ENCODE measurements at places on chromosomes 3 and 15.

DNA sequence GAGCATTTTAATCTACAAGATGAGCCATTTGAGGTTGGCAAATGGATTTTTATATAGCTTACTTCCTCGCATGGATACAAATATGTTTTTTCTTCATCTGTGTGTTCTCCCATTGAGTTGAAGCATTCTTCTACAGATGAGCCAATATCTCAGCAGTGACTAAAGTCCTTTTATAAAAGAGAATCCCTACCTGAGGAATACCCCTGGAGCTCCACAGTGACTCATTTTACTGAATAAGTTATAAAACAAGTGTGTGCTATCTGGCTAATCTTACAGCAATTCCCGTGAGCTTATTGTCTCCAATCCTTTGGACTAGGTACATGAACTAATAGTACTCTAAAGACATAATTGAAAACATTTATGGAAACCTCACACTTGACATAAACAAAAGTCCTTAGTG is 354.2 kb upstream of the BCHE start:
- DNase-seq: no peak

- no peak for DNase-seq
These were observed 67.3 kb upstream of the TRIM42 start for GRCh38 chr3:140610544-140610943.

DNA sequence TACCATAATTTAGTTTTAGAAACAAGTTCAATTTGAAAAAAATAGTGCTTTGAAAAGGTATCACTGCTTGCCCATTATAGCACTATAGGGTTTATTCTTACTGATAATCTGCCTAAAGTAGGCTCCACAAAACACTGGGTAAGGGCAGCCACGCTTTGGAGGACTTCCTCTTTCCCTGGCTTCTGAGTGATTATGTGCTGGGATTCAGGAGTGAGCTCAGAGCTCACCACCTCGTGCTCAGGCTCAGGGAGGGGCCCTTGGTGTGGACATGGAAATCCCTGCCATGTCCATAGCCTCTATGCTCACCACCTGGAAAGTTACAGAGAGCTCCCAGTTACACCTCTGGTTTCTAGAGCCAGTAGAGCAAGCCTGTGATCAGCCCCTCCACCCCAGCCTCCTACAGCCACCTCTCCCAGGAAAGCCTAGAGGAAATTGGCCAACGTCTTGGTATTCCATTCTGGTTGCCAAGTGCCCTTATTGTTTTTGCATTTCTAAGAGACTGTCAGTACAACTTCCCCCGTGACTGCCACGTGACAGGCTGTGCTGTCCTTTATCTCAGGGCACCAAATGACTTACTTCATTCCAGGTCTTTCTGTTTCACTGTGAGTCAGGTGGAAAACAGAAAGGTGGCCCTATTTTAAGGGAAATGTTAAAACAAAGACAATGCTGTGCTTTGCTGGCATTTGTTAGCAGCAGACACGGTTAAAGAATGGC is 316.0 kb downstream of the RORA start:
- DNase-seq: no peak

DNA sequence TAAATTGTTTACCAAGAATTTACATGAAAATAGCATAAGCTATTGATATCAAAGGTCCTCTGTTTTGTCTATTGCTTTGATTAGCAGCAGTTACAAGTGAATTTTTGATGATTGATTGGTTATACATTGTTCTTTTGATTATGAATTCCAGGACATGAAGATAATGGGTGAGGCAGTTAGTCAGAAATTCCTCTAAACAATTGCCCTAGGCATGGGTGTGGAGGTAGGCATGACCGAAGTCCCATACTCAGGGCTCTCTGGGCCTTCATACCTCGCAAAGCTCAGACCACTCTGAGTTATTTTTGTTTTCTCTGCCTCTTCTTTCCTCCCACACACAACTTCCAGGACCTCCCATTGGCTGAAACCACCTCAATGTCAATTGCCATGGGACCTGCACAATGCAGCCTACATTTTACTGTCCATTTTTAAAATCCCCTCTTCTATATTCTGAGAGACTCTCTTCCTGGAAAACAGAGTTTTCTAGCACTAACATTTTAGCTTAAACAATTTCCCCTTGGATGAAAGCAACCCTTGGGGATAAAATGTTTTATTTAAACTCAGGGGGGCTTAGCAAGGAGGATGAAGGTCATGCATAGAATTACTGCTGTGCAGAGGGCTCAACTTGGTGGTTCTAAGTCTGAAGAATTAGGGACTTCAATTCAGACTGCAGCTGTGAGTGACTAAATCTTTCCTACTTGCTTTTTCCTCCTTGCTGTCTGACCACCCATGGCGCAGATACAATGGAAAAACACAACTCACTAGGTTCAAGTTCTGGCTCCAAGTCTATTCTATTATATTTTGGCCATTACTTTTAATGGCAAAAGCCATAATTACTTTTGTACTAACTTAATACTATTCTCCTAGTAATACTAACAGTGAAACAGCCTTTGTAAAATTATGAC is 594.8 kb downstream of the NTRK3 start:
- no peak for DNase-seq

DNA sequence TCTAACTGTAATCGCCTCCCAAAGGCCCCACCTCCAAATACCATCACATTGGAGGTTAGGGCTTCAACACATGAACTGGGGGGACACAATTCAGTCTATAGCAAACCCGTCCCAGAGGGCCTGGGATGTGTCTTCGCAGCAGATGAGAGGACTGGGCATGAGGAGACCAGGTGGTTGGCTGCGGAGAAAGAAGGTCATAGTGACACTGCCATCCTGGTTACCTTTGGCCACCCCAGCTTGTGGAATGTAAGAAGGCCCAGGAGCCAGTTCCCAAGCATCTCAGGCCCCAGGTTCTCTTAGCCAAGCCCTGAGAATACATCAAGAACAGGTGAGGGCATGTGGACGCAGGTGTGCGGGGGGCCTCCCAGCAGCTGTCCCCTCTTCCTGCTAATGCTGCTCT is 6.4 kb upstream of the RARRES1 start:
- DNase-seq: no peak

- DNase-seq: no peak
These were observed 75.8 kb downstream of the CPN2 start for GRCh38 chr3:194275291-194275690.

DNA sequence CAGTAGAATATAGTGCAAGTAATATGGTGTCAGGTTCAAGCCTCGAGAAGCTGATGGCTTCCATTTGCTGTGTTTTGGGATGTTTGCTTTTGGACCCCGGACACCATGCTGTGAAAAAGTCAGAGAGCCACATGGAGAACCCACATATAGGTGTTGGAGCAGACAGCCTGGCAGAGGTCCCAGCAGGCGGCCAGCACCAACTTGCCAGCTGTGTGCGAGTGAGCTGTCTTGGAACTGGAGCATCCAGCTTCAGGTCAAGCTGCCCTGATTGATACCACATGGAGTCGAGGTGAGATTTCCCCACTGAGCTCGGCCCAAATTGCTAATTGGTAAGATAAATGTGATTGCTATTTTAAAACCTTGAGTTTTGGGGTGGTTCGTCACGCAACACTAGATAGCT is 185.7 kb upstream of the TBL1XR1 start:
- no peak for DNase-seq

DNA sequence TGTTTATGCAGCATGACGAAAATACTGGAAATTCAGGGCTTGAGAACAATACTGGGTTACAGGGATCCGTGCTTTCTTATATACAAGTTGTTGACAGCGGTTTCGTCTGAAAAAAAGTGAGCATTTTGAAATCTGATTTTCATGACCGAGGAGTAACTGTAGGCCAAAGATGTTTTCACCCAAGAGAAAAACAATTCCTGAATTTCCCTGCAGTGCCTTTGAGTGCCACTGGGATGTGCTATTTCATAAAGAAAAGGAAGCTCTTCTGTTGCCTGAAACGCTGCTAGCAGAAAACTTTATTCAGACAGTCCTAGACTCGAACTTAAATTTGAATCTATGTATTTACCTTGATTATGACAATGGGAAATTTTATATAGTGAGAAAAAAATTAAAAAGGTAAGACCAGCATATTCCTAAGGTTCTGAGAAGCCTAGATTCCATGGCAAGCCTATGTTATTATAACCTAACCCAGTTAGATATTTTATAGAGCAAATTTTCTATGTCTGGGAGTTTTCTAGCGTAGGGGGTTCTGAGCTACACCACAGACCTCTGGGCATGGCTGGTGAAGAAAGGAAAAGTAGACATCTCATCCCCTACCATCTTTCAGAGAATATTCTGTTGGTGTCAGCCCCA is 30.2 kb downstream of the KCNAB1 start:
- DNase-seq: no peak

DNA sequence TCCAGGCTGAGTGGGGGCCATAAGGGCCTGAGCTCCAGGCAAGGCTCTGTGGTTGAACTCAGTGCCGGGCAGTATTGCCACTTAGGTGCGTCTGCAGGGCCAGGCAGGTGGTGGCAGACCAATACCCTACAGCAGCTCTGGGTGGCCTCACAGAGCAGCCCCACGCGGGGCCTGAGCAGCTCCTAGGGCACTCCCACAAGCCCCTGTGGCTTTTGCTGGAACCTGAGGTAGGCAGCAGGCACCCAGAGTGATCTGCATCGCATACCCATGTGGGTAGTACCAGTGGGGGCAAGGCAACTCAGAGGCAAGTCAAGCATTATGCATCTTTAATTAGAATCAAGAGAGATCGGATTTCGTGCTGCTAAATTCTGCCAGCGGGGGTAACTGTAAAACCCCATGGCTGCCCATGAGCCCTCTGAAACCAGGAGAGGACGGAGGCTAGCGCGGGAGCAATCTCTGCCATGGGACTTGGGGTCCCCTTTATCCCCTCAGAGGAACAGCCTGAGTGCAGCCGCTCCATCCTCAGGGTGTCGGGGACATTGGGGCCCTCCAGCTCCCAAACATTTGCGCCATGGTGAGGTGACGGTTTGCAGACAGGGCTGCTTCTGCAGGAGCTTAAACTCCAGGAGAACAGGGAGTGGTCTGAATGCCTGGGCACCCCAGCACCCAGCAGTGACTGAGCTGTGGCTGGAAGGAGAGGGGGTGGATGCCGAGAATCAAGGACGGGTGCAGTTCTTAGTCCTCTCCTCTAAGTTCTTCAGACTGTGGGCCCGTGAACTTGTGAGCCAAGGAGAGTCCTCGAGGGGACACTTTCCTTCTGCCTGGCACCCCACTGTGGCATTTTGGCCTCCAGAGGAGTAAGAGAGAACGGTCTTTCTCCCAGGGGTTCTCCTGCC is 62.4 kb upstream of the PCSK6 start:
- no peak for DNase-seq

DNA sequence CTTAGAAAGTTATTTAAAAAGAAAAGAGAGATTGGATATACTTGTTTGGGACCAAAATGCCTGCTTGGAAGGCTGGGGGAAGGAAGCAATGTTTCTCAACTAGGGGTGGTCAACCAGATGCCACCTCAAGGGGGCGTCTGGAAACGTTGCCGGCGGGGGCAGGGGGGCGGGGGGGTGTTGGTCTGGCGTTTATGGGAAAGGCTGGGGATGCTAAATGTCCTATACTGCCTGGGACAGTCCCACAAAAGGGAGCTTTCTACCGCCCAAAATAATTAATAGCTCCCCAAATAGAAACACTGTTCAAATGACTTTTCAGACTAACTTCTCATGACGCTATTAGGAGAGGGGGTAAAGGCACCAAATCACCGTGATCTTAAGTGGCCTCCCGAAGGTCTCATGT is 2.2 kb downstream of the POLG start:
- no peak for DNase-seq

DNA sequence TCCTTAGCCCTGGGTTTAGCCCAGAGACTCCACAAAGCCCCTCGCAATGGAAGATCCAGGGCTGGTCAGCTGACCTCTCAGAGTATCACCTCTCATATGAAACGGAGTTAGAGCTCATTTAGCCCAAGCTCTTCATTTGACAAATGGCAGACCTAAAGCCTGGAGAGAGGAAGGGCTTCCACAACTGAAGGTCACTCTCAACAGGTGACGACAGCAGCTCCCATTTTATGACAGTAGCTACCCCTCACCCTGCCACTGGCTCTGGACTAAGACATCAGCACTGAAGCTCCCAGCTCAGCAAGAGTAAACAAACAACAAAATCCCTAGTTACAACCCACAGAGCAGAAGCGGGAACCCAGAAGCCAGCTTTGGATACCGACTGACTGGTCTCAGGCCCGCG is 33.7 kb downstream of the TLE3 start:
- DNase-seq: no peak

GRCh38 chr15:82875411-82876003 is 66.1 kb downstream of the WHAMM start:
- DNase-seq: no peak

- DNase-seq: no peak
These were observed 490.4 kb upstream of the CFAP20DC start for GRCh38 chr3:59540241-59540640.

- DNase-seq: no peak
These were observed 116.2 kb upstream of the PLAAT1 start for GRCh38 chr3:193124861-193125260.

DNA sequence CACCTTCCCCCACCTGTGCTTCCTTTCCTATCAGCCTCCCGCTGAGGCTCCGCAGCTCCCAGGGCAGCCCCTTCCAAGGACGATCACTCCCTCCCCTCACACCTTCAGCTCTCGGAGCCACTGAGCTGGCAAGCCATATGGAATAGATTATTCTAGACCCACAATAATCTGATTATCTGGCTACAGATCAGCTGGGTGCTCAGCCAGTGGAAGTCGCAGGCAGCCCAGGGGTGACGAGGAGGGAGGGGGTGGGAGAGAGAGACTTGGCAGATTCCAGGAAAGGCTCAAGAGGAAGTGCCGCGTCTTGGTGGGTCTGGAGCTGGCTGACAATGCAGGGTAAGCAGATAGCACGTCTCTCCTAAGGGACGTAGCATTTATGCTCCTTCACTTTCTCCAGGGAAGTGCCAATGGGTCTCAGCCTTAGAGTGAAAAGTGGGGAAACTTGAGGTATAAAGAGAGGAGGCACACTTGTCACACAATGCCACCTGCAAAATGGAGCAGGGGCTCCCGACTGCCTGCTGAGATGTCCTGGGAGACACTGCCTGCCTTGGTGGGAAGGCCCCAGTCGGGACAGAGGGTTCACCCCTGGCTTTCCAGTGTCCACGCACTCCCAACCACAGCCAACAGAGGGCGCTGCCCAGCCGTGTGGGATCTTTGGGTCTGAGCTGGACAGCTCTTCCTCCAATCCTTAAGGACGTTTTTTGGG is 9.4 kb upstream of the MESP1 start:
- peak; percentile 18 for DNase-seq

DNA sequence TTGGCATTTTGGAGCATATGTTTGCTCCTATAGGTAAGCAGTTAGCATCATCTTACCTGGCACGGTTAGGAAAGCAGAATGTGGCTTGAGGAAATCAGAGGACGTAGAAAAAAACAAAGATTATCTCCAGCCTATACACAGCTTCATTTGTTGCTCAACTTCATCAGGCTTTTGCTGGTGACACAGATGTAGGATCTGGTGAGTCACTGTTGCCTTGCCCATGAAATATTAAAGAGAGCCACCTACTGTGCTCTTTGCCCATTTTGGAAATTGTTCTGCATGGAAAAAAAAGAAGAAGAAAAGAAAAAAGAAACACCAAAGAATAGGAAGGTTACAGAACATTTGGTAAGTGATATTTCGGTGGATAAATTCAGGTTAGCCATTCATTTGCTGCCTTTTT is 3.8 kb downstream of the IL1RAP start:
- peak; percentile 38 for DNase-seq

- no peak for DNase-seq
These were observed 32.3 kb upstream of the CFAP20DC start for GRCh38 chr3:59082106-59082505.

Measured in GF-D8 (cell line).